ENCODE measurements at places on chromosomes 4 and X.

- no peak for DNase-seq
Observed at GRCh38 chr4:138052806-138053632, 189.1 kb downstream of the SLC7A11 start.

DNA sequence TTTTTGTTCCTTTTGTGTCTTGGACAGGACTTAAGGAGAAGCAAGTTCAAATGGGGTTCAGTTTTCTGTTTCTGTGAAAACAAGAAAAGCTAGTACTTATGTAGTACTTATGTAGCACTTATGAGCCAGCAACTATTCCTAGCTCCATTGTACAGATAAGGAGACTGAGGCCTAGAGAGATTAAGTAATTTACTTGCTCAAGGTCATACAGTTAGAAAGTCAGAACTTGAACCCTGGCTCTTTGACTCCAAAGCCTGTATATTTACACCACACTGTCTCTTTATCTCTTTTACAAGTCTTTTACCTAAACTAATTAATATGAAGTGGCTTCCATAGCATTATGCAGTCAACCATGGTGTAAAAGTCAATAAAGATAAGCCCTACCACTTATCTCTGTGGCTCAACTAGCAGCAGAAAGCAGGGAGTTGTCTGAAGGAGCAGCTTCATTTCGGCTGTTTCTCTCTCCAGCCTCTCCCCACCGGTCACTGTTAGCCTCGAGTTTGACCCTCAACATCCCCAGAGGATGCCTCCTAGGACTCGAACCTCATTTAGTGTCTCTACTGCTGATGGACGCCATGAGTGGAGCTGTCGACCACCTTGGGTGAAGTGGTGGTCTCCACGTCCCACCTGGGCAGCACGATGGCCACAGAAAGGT is 209.9 kb downstream of the SHROOM3 start:
- DNase-seq = no peak

- DNase-seq = no peak
Observed at GRCh38 chr4:127846061-127846460, 34.6 kb upstream of the PLK4 start.

GRCh38 chr4:112523008-112523721 is 7.2 kb upstream of the NEUROG2 start:
- DNase-seq = no peak

DNA sequence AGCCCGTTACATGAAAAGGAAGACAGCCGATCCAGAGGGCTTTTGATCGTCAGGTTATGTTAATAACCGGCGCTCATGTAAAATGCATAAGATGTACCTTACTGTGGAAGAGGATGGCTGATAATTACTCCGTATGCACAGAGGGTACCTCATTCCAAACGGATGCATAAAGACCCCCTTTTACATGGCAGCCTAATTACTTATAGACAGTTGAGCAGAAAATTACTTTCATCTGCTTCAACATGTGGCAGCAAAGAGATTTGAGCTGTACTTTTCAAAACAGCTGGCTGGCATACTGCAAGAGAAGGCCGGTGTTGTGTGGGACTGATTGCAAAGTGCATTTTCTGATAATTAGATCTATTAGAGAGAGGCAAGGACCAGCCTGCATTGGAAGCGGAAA is 103.4 kb downstream of the SHOX start:
- no peak for DNase-seq

DNA sequence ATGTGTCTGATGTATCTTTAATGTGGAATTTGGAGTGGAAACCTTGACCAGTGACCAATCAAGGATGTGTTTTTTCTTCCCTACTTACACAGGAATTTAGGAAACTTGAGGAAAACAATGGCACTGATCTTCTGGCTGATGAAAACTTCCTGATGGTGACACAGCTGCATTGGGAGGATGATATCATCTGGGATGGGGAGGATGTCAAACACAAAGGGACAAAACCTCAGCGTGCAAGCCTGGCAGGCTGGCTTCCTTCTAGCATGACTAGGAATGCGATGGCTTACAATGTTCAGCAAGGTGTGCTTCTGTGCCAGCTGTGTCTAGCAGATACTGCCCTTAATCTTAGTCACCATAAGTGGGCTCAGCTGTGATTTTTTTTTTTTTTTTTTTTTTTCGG is 12.6 kb downstream of the TAF1 start:
- DNase-seq = no peak

- DNase-seq = no peak
Observed at GRCh38 chr4:142567620-142568451, 278.3 kb downstream of the INPP4B start.

DNA sequence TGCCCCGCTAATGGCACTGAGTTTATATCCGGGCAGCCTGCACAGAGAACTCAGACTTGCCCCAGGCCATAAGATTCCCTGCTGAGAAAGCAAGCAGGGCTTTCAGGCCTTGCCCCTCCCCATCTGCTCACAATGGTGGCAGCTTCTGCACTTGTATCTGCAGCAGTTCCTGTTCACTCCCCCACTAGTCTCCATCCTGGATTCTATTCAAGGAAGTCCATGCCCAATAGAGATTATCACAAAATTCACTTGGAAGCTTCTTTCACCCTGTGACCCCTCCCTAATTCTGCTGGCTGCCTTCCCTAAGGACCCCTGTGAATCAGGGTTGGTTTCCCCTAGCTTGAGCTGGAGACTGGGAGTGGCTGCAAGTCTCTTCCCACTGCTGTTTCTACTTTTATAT is 34.5 kb upstream of the UCP1 start:
- DNase-seq = no peak

- no peak for DNase-seq
Observed at GRCh38 chr4:168141733-168142132, 49.4 kb downstream of the ANXA10 start.

Measured in substantia nigra (tissue), 51 donors.